Left cardiac atrium (tissue), 4 donors: ENCODE measurements at places on chromosomes 2 and 18. TPM values are rescaled to one million over a fixed set of nuclear protein-coding genes. Genes with fewer than 3 reads are reported as not detected.

The TRMT61B gene
- 14.3 TPM for total RNA-seq

The GAREM1 gene
- total RNA-seq, result 12.7 TPM

The GALNT5 gene
- 0.59 TPM for total RNA-seq

The CTAGE1 gene
- not detected for total RNA-seq

The FAM168B gene
- 94.7 TPM for total RNA-seq

The DSG1 gene
- total RNA-seq, result 2.0 TPM

The FHOD3 gene
- 117 TPM for total RNA-seq

The LCT gene
- not detected for total RNA-seq
